ENCODE measurements at places on chromosomes 2 and 18.

DNA sequence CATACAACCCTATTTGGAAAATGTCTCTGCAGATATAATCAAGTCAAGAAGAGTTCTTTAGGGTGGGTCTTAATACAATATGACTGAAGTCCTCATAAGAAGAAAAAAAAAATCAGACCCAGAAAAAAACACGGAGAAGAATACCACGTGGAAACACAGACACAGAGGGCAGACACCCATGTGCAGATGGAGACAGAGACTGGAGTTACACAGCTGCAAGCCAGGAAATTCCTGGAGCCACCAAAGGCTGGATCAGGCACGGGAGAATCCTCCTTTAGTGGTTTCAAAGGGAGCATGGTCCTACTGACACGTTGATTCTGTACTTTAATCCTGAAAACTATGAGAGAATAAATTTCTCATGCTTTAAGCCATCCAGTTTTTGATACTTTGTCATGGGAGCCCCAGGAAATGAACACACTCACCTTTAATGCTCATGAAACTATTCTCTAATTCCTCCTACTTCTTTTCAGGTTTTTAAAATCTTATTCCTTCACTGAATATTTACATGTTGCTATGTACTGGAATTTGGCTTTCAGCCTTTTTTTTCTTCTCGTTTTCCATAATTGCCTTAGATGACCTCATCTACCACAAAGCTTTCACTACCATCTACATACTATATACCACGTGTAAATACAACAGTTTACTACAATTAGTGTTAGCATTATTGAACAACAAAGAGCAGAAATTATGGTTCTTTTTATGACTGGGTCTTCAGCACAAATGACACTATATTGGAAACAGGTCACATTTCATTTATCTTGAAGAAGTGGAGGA, 529.1 kb downstream of the IRS1 start:
- no peak for DNase-seq
- H3K27ac ChIP-seq = no peak overlapping the region
- no peaks in the 10 kb centered on the region for H3K27me3 ChIP-seq
- no peak overlapping the region for H3K4me3 ChIP-seq

- H3K27me3 ChIP-seq = no peaks in the 10 kb centered on the region
- H3K4me1 ChIP-seq = peaks cover 56% of the 10 kb centered on the region
- peak overlapping the region; percentile 58 for H3K4me3 ChIP-seq
- no peaks in the 10 kb centered on the region for H3K36me3 ChIP-seq
- DNase-seq = peak; percentile 44
- H3K27ac ChIP-seq = peak overlapping the region; percentile 57
Measured at GRCh38 chr18:31233621-31234275, 71.1 kb upstream of the DSC1 start.

- no peaks in the 10 kb centered on the region for H3K4me1 ChIP-seq
- H3K27me3 ChIP-seq = no peaks in the 10 kb centered on the region
- H3K27ac ChIP-seq = no peak overlapping the region
- DNase-seq = no peak
- H3K36me3 ChIP-seq = no peaks in the 10 kb centered on the region
- H3K4me3 ChIP-seq = no peak overlapping the region
Measured at GRCh38 chr2:204265681-204266181, 279.5 kb upstream of the PARD3B start.

GRCh38 chr2:164053021-164053420, 317.2 kb upstream of the FIGN start:
- H3K27ac ChIP-seq = no peak overlapping the region
- H3K27me3 ChIP-seq = no peaks in the 10 kb centered on the region
- no peaks in the 10 kb centered on the region for H3K4me1 ChIP-seq
- no peak overlapping the region for H3K4me3 ChIP-seq
- no peaks in the 10 kb centered on the region for H3K36me3 ChIP-seq

- DNase-seq = no peak
- no peak overlapping the region for H3K4me3 ChIP-seq
- H3K27me3 ChIP-seq = no peaks in the 10 kb centered on the region
- no peak overlapping the region for H3K27ac ChIP-seq
Measured at GRCh38 chr2:191557841-191558240, 120.1 kb upstream of the NABP1 start.

DNA sequence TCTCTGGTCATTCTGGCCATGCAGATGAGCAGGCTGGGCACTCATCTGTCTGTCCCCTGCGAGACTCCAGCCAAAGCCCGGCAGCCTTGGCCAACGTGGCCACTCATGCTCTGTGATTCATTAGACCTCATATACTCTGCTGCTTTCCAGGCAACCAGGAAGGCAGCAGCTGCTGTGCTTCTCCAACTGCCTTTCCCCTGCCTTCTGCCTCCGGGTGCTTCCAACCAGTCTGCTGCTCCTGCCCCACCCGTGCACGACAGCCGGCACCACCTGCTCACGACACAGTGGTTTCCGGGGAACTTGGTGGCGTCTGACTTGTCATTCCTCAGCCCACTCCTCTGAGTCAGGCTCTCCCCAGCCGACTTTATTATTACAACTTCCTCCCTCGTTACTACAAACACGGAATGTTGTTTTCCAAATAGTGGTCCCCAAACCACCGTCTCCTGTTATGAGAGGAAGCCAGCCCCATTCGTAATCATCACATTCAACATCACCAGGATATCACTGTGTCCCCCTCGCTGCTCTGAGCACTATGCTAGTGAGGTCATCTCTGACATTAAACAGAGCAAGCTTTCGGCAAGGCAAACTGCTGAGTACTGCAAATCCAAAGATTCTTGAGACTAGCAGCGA, 392.4 kb downstream of the ALK start:
- no peaks in the 10 kb centered on the region for H3K4me1 ChIP-seq
- 0 out of 3 replicates have a peak, but pooled peaks cover 3% of the 10 kb centered on the region for H3K27me3 ChIP-seq
- no peak overlapping the region for H3K27ac ChIP-seq
- no peak overlapping the region for H3K4me3 ChIP-seq
- no peaks in the 10 kb centered on the region for H3K36me3 ChIP-seq

GRCh38 chr2:138811431-138811830, 31.2 kb upstream of the NXPH2 start:
- no peaks in the 10 kb centered on the region for H3K36me3 ChIP-seq
- no peak overlapping the region for H3K27ac ChIP-seq
- no peaks in the 10 kb centered on the region for H3K27me3 ChIP-seq
- H3K4me3 ChIP-seq = no peak overlapping the region
- no peaks in the 10 kb centered on the region for H3K4me1 ChIP-seq
- no peak for DNase-seq

DNA sequence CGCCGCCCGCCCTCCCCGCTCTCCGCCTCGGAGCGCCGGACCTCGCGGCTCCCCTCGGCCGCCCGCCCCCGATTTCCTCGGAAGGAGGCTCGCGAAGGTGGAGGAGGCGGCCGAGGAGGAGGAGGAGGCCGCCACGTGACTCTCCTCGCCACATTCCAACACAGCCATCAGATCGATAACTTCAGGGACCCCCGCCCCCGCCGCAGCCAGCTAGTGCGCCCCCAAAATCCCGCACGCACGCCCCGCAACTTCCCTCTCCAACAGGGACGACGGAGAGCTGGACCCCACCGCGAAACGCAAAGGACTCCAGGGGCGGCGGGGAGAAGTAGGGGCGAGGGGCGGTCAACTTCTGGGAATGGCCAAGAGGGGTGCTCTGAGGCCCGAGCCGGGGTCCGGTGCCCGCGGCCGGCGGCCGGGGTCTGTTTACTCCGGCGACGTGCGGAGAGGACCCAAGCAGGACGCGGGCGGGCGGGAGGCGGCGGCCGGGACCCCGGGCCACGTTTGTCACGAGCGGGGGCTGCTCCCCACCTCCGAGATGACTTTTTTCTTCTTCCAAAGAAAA, 2.0 kb downstream of the ZNF521 start:
- no peaks in the 10 kb centered on the region for H3K36me3 ChIP-seq
- no peaks in the 10 kb centered on the region for H3K4me1 ChIP-seq
- H3K27me3 ChIP-seq = peaks cover 8% of the 10 kb centered on the region
- DNase-seq = no peak
- no peak overlapping the region for H3K4me3 ChIP-seq
- no peak overlapping the region for H3K27ac ChIP-seq

DNA sequence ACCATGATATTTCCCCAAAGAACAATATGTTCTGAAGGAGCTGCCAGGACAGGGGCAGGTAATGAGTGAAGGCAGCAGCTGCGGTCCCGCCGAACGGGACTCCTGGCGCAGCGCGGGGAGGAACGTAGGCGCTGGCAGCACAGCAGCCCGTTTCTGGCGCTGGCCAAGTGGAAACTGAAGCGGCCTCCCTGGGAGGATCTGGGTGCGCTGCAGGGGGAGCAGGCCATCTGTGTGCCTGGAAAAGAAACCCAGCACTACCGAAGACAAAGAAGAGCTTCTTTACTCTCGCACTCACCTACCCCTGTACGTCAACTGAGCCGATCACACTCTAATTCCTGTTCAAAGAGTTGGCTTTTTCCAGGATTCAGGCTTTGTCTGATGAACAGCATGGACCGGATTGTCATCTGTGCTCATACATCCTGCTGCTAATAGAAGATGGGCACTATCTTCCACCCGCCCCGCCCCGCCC, 11.8 kb downstream of the G6PC2 start:
- no peaks in the 10 kb centered on the region for H3K36me3 ChIP-seq
- no peak for DNase-seq
- no peak overlapping the region for H3K4me3 ChIP-seq
- no peaks in the 10 kb centered on the region for H3K4me1 ChIP-seq
- H3K27ac ChIP-seq = no peak overlapping the region

DNA sequence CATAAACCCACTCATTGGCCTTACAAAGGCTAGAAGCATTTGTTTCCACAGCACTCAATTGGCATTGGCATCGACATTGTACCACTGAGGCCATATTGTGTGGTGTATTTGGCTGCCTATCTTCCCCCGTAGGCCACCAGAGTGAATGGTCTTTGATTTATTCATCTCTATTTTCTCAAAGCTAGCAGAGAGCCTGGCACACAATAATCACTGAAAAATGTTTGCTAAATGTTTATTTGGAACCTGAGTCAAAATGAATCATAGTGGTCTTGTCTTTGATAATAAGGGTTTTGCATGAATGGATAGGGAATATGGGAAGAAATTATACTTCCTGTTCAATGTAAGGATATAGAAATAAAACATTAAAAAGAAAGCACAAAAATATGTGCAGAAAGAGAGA, 107.3 kb upstream of the SLC8A1 start:
- H3K27me3 ChIP-seq = no peaks in the 10 kb centered on the region
- DNase-seq = no peak
- no peak overlapping the region for H3K27ac ChIP-seq
- H3K4me3 ChIP-seq = no peak overlapping the region
- H3K36me3 ChIP-seq = no peaks in the 10 kb centered on the region
- H3K4me1 ChIP-seq = no peaks in the 10 kb centered on the region

- H3K36me3 ChIP-seq = no peaks in the 10 kb centered on the region
- H3K4me3 ChIP-seq = no peak overlapping the region
- H3K27me3 ChIP-seq = no peaks in the 10 kb centered on the region
- no peak for DNase-seq
Measured at GRCh38 chr18:24362757-24363156, 34.9 kb downstream of the OSBPL1A start.

DNA sequence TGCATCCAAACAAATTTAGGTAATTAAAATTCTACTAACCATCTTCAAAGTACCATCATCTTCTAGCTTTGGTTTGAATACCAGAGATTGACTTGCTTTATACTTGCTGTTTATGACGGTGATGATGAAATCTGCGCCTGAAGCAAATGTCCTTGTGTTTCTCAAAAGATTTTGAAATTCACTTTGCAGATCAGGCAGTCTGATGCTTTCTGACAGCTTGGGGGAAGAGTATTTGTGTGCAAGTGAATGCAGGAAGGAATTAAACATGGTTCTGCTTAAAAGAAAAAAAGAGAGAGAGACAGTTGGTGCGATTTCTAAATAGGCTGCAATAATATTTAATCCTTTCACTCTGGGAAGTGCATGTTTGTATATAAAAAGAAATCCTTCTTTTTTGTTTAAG, 29.6 kb downstream of the CSRNP3 start:
- no peak overlapping the region for H3K27ac ChIP-seq
- no peaks in the 10 kb centered on the region for H3K27me3 ChIP-seq
- DNase-seq = no peak
- H3K4me1 ChIP-seq = no peaks in the 10 kb centered on the region
- no peak overlapping the region for H3K4me3 ChIP-seq
- H3K36me3 ChIP-seq = no peaks in the 10 kb centered on the region

GRCh38 chr2:226497146-226497909, 302.3 kb downstream of the IRS1 start:
- no peaks in the 10 kb centered on the region for H3K27me3 ChIP-seq
- H3K27ac ChIP-seq = no peak overlapping the region
- DNase-seq = no peak
- H3K4me3 ChIP-seq = no peak overlapping the region

Data from HepG2 (cell line).